ENCODE measurements at places on chromosomes 6 and 20.

- no peak for DNase-seq
Observed at GRCh38 chr6:68126089-68126749, 508.9 kb upstream of the ADGRB3 start.

DNA sequence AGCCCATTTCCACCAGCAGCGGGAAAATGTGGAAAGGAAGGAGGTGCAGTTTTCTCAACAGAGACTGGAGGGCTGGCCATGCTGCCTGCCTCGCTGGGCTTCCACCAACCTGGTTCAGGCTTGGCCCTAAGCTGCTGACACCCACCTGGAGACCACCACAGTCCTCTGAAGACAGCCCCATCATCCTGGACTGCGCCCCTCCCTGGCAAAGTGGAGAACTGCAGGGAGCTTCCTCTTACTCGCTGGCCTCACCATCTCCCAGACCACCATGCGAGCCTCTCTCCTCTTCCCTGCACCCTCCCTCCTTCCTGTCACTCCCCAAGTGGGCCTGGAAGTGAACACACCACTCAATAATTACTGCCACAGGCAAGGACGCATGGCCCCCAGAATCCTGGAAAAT lies 71.5 kb downstream of the PSMG4 start:
- DNase-seq: no peak

DNA sequence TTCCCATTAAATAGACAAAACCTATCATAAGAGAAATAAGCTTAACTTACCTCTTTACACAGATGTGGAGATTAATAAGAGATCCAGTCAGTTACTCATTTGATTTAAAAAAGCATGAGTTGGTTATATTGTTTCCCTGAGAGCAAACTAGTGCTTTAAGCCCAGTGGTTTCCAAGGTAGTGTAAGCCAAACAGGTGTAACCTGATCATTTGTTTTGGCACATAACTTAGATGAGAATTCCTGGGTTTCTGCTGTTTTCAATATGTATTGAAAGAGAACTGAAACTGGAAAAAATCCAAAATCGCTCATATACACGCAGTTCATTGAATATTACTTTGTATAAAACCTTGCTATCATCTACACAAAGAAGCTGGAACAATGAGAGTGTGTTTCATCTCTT lies 30.5 kb upstream of the SMIM8 start:
- DNase-seq: no peak

GRCh38 chr6:157531986-157532365 lies 151.0 kb downstream of the ZDHHC14 start:
- no peak for DNase-seq

GRCh38 chr6:133298801-133299200 lies 57.6 kb downstream of the EYA4 start:
- no peak for DNase-seq

- DNase-seq: no peak
Observed at GRCh38 chr6:114785235-114786127, 442.7 kb upstream of the HS3ST5 start.

DNA sequence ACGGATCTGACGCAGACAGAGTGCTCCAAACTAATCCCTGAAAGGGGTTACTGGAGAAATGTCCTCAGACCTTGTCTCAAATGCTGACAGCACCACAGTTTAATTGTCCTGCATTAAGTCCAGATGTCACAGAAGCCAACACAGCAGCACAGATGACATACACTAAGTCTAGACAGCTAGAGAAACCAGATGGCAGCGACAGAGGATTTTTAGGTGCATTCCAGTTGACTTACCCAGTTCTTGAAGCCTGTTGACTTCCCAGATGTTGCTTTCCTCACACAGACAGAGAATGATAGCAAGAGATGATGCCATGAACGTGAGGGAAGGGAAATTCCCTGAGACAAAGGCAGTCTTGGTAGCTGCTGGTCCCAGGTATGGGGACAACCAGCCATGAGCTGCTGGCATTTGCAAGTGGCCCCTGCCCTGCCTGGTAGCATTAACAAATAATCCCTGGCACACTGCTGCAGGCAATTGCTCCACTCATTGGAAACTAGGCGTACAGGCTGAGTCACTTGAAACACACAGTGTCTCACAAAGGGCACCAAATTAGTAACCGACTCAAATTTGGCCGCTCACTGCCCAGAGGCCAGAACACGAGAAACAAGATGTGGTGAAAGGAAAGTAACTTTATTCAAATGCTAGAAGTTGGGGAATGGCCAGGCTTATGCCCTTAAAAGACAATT lies 52.2 kb downstream of the ADGB start:
- DNase-seq: no peak

DNA sequence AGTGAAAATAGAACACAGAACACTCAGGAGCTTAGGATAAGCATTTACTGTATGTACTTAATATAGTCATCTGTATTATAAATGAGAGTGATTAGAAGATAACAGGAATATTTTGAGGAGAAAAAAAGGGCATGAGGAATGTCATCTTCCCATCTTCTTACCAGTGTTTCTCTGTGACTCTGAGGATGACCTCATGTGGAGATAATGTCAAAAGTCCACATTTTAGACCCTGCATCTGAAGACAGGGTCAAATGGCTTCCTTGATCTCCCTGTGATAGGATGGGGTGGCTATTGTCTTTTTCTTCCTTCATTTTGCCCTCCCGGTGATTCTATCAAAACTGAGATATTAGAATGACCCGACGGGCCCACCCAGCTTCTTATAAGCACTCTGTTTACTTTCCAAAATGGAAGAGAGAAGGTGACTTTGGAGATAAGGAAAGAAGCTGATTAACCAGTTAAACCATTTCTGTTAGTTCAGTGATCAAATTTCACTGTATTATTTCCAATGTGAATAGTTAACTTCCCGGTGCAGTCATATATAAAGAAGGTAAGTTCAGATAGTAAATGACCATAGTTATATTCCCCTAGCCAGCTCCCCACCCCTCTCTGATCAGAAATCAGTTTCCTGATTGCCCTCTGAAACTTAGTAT lies 115.7 kb upstream of the SALL4 start:
- DNase-seq: no peak

GRCh38 chr6:13079096-13079723 lies 249.1 kb downstream of the TBC1D7 start:
- DNase-seq: no peak

- DNase-seq: no peak
Observed at GRCh38 chr20:48875233-48875913, 46.1 kb upstream of the ARFGEF2 start.

- DNase-seq: no peak
Observed at GRCh38 chr6:163529605-163530004, 115.1 kb downstream of the QKI start.

DNA sequence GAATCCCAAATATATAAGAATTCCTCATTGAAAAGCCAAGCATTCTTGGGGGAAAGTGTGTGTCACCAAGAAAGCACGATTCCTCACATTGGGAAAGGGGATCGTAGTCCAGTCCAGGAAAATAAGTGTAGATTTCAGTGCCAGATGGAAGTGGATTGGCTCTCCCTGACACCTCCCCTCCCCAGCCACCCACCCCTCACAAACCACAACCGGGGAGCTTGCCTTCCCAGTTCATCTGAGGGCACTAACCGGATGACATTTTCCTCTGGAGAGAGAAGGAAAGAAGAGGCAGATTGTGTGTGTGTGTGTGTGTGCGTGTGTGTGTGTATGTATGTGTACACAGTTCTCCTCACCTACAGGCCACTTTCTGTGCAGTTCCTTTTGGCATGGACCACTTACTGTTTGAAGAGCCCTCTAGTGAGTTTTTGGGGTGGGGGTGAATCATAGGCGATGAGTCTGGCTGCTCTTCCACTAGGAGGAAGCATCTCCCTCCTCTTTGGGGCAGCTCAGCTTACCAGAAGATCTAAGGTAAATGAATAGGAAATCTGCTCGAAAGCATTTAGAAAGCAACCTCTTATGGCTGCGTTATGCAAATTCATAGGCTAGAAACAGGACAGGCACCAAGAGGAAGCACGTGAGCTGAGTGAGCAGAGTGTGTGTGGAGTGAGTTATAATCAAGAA lies 20.8 kb downstream of the DAAM2 start:
- no peak for DNase-seq

DNA sequence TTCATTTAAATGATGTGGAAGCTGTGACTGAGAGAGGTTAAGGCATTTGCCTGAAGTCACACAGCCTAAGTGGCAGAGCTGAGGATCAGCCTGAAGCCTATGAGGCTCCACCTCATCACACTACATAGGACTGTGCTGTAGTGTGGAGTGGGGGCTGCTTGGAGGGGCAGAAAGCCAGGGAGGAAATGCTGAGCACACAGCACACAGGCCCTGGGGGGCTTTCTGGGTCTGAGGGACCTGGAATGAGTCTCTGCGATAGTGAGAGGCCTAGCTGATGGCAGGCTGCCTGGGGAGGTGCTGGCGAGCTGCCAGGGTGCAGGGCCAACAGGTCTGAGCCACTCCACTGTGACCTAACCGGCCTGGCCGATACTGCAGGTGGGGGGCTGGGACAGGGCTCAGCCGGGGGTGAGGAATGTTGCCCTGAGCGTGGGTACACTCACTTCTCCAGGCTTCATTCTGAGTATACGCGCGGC lies 2.2 kb upstream of the ARHGAP40 start:
- DNase-seq: no peak

DNA sequence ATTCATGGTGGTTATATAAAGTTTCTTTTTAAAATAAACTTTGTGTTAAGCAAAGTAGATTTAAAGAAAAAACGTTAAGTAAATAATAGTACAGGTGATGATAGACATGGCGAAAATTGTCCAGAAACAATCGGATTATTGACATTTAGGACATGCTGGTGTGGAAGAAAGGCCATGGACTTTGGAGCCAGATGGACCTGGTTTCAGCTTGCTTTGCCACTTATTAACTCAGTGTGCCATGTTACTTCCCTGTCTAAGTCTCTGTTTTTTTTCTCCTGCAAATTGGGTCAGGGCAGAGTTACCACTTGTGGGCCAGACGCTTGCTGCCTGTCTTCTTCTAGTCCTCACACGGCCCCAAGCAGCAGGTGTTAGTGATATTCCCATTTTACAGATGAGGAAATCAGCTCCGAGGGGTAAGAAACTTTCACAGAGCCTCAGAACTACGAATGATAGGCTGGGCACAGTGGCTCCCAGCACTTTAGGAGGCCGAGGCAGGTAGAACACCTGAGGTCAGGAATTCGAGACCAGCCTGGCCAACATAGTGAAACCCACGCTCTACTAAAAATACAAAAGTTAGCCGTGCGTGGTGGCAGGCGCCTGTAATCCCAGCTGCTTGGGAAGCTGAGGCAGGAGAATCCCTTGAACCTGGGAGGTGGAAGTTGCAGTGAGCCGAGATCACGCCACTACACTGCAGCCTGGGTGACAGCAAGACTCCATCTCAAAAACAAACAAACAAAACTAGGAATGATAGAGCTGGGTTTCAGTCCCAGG lies 12.4 kb downstream of the KIF3B start:
- DNase-seq: no peak

DNA sequence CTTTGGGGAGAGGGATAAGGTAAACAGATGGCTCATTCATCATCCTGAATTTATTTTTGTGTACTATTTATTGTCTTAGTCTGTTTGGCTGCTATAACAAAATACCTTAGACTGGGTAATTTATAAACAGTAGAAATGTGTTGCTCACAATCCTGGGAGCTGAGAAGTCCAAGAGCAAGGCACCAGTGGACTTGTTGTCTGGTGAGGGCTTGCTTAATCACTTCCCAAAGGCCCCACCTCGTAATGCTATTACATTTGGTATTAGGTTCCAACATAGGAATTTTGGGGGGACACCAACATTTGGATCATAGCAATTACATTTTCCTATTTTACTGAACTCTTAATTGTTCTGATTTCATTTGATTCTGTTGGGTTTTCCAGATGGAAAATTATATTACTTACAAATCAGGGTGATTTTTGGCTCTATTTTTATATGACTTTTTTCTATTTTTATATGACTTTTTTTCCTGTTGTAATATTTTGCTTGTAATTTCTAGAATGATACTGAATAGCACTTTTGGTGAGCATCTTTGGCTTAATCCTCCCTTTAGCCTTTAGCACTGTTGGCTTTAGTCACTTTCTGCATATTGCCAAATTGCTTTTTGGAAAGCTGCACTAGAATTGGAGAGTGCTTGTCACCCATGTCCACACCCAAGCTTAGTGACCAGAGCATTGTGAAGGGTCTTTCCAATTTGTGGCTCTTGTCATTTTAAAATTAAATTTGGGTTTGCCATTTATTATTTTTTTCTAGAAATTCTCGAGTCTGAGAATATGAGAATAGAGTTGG lies 43.7 kb upstream of the TULP4 start:
- no peak for DNase-seq

DNA sequence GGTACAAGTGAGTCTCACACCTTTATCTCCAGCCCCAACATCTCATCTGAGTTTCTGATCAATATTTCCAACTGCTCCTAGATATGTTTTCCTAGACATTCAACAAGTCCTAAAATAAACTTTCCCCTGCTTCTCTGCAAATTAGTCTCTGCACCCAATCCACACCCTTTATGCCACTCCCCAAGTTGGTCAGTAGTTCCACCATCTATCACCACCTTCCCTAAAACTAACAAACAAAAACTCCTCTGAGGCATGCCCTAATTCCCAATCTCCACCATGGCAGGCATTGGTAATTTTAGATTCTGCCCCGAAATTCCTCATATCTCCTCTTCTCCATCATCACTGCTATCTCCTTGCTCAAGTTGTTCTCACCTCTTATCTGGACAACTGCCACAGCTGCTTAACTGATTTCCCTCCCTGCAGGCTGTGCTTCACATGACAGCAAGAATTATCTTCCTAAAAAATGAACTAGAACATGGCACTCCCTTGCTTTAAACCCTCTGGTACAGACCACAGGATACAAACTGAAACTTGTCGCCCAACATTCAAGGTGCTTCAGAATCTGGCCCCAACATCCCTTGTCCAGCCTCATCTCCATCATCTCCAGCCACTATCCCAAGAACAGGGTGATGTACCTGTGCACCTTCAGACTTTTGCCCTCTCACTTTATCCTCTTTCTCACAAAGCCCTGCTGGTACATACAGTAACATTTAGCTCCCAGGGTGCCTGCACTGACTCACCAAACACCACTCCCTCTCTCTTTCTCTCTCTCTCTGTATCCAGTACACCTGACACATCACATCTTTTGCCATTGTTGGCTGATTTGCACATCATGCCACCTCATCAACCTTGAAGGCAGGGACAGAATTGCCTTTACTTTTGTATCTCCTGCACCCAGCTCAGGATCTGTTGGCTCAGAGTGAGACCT lies 55.5 kb downstream of the ZHX3 start:
- DNase-seq: no peak
